Ammon's horn (tissue), 1 donor: ENCODE measurements at places on chromosomes 1 and 21.

DNA sequence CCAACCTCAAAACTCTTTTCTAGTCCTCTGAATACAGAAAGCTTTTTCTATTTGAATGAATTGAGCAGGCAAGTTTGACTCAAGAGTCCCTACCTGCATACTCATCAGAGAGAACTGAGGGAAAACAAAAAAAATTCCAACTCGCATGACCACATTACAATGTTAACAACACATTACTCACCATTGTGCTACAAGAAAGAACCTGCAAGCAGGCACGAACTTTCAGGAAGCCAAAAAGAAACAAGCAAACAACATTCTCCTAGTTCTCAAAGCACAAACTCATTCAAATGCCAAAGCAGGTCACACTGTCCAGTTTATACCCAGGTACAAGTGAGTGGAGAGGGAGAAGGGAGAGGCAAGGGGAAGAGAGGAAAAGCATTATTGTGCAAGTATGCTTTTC is 14.6 kb downstream of the OTUD7B start:
- no peak for DNase-seq

GRCh38 chr21:45436351-45437065 is 31.5 kb downstream of the COL18A1 start:
- DNase-seq, result peak; percentile 38

DNA sequence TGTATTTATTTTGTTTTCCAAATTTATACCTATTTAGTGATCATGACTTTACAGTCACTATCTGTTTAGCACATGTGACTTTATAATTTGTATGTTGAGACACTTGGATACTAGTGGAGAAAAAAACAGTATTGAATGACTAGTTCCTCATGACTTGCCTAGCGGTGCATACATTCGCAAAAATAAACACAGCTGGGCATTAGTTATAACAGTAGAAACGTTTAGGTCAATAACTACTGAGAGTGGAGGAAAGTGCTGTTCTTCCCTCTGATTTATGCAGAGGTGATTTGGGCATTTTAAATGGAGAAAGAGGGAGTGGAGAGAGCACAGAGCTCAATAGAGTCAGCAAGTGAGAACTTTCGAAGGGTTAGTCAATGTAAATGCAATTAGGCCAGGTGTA is 1679.0 kb upstream of the B3GALT2 start:
- DNase-seq, result no peak

DNA sequence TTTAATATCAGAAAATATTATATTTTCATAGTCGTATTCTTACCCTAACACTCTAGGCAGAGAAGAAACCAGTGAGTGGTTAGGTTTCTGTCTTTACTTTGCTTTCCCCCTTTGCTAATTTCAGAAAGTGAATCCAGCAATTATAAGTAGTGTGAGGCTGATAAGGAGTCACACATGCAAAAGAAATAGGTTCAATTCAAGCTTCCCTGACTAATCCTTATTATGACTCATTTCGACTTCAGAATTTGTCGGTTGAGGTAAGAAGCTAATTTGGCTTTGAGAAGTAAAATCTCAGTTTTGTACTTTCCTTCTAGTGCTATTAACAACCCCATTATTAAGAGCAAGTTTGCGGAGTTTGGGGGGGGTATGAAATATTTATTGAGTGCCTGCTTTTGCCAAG is 22.4 kb downstream of the ESRRG start:
- no peak for DNase-seq

GRCh38 chr1:88549536-88549935 is 134.5 kb upstream of the PKN2 start:
- DNase-seq, result peak; percentile 13

DNA sequence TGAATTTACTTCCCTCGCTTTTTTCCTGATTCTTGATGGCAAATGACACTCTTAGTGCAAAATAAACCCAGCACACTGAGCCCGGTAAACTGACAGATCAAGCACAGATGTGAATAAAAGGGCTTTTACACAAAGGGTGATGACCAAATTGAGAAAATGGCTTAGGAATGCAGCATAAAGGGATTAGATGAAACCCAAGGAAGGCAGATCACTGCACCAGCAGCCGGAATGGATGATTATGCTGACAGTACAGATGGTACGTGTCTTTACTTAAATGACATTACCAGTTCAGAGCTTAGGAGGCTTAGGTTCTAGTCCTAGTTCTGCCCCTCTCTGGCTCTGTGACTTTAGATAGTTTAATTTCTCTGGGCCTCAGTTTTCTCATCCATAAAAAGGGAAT is 12.0 kb downstream of the PKP1 start:
- no peak for DNase-seq

GRCh38 chr1:61089741-61090140 is 7.4 kb downstream of the NFIA start:
- no peak for DNase-seq

GRCh38 chr1:100862591-100862990 is 32.1 kb downstream of the EXTL2 start:
- no peak for DNase-seq

DNA sequence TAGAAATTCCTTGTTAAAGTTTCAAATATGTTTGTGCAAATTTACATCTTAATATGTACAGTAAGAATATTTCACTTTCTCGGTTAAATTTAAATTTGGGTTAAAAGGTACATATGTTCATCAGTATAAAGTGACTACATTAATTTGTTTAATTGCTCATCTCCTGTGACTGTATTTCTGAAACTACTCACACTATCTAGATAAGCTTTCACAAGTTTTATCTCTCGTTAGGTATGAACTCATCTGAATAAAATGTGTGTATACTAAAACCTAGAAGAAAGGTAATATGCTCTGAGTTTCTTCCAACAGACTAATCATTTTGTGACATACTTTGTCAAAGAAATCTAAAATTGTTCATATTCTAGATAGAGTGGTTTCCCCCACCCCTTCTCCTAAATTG is 150.7 kb downstream of the PATJ start:
- no peak for DNase-seq

DNA sequence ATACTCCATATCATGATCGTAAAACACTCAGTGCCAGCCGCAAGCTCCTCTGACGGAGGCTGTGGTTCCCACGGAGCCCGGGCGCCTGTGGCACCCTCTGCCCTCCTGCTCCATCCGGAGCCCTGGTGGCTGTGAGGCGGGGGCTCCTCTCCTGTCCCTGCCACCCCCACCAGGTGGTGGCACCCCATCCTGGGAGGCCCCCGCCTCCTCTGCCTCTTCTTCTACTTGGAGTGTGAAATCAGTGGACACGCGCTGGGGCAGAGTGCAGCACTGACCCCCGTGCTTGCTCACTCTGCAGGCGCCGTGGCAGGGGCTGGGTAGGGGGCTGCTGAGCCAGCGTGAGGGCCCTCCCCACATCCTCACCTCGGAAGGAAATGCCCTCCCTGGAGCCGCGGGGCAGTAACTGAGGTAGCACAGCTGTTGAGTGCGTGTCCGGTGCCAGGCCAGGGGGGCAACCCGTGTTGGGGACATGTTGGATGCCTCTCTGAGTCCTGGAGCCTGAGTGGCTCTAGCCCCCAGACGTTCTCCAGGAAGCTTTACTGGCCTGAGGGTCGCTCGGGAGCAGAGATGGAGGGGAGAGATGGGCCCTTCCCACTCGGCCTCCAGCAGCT is 58.7 kb upstream of the ABCG1 start:
- no peak for DNase-seq

- DNase-seq, result no peak
Measured at GRCh38 chr1:94154989-94155388, 34.0 kb upstream of the ABCA4 start.

DNA sequence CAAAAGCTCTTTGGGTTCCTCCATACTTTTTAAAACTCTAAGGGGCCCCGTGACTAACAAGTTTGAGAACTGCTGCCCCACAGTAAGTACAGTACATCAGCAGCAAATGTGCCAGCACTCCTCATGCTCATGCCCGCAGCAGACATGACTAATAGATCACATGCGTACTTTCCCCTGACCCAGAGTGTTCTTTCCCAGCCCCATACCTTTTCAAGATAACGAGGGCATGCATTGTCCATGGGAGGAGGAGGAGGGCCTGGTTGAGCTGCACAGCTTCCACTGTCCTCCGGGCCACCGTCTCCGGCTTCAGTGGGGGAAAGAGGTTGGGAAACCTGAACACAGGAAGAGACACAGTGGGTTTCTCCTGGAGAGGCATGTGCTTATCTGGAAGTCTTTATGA is 45.5 kb downstream of the DHRS3 start:
- no peak for DNase-seq

- DNase-seq, result no peak
Measured at GRCh38 chr1:157517016-157517415, 35.3 kb downstream of the FCRL5 start.

DNA sequence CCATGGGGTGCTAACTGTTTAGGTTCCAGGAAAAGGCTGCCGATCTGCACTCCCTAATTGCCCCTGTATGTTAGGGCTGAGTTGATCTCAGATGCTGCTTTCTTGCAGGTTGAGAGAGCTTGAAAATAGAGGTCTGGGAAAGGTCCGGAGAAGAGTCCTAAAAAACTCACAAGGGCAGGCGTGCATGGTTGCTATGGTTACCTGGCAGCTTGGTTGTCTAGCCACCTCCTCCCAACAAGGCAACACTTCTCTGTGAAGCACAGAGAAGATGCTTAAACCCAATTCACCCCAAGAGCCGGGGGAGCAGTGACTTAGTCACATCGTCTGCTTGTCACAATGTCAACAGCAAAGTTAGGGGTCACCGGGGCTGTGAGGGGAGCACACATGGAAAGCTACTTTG is 31.0 kb upstream of the LRRC52 start:
- DNase-seq, result no peak

- peak; percentile 50 for DNase-seq
Measured at GRCh38 chr1:39960431-39960958, 5.5 kb downstream of the MFSD2A start.

- no peak for DNase-seq
Measured at GRCh38 chr1:245915841-245916240, 591.2 kb downstream of the SMYD3 start.
